ENCODE measurements at places on chromosomes 16 and 17.
A peak's percentile ranks its signal among the peaks of the same experiment; 100 is the strongest.

- no peak for DNase-seq
Measured at GRCh38 chr17:67679225-67679624, 38.5 kb upstream of the NOL11 start.

DNA sequence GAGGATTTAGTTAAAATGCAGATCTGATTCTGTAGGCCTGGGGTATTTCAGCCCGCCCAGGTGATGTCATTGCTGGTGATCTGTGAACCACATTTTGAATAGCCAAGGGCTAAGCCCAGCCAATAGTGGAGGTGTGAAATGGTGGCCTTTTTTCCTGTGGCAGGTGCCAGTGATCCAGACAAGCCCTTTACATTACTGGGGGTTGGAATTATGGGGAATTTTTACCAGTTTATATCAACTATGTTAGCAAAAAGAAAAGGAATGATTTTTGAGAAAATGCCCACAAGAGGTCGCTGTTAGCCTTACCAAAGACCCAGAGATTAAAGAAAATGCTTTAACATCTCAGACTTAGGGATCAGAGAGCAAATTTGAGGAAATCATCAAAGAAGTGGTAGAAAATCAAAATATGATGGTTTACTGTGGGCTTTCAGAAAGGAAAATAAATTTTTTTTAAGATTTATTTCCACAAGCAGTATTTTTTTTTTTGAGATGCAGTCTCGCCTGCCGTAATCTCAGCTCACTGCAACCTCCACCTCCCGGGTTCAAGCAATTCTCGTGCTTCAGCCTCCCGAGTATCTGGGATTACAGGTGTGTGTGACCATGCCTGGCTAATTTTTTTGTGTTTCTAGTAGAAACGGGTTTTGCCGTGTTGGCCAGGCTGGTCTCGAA, 3.9 kb downstream of the VPS35L start:
- DNase-seq, result peak; percentile 40

DNA sequence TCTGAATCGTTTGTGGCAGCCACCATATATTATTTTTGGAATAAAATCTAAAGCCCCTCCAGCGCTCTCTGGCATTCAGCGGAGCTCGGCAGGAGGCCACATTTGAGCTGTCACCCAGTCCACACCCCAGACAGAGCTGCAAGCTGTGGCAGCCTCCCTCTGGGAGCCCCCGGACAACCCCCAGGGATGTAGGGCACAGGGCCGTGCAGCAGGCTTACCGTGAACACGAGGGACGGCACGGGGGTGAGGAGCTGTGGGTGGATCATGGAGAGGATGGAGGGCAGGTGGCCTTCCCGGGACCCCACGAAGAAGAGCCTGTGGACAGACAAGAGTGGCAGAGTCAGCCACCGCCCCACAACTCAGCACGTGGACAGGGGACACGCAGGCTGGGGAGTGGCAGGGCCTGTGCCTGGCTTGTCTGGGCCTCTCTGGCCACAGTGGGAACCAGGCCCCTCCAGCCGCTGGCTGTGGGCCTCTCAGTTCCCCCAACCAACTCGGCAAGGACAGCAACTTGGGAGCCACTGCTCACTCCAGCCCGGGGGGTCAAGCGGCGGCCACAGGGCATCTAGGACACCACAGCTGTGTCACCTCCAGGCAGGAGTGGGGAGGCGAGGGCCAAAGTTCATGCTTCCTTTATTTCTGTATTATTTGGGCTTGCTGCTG, 31.5 kb downstream of the SLC7A5 start:
- no peak for DNase-seq

GRCh38 chr17:72363089-72363610, 242.3 kb downstream of the SOX9 start:
- DNase-seq, result no peak

DNA sequence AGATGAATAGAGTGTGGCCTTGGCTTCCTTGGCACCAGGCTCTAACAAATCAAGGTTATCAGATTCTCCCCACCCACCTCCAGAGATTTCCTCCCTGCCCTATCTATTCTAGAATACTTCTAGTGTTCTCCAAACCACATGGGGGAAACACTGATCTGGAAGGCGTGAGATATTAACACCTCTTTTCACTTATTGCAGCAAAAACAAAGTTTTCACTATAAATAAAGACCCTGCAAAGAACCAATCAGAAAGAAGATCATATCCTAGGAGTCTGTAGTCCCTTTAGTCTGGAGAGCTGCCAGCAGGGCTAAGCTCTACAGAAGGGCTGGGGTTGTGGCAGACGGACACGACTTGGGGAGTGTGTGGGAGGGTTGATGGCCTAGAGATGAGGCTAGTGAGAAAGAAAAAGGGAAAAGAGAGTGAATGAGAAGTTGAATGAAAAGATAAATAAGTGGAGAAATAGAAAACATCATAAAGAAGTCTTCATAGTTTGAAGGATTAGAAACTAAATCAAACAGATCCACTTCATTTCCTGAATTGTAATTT, 8.6 kb upstream of the SKAP1 start:
- no peak for DNase-seq
